AG20443 (cell line): ENCODE measurements at places on chromosomes 11 and 22.
A peak's percentile ranks its signal among the peaks of the same experiment; 100 is the strongest.

DNA sequence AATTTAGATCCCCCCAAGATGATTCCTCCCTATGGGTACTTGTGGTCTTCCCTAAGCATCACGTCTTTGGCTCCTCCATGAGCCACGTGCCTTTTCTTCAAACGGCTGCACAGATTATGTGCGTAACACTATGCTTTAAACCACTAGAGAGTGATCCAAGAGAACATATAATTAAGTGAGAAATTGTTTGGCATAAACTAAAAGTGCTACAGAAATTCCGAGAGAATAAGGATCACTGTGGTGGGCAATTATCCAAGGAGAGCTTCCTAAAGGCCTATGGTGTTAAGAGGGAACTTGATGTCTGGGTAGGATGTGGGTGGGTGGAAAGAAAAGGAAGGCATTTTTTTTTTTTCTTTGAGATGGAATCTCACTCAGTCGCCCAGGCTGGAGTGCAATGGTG is 110.9 kb downstream of the MAML2 start:
- DNase-seq, result no peak

DNA sequence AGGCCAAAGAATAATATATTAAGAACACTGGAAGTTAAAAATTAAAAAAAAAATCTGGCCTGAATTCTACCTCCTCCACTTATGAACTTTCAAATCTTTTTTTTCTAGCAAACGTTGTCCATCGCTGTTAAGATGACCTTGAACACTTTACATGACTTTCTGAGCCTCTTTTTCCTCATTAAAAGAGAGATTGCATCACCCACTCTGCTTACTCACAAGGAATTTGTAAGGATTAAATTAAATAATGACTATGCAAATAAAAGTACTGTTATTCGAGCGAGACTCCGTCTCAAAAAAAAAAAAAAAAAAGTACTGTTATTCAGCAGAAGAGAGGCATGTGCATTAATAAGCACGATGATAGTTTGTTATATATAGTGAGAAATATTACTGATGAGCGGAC is 285.1 kb upstream of the CCDC90B start:
- DNase-seq, result peak; percentile 26

DNA sequence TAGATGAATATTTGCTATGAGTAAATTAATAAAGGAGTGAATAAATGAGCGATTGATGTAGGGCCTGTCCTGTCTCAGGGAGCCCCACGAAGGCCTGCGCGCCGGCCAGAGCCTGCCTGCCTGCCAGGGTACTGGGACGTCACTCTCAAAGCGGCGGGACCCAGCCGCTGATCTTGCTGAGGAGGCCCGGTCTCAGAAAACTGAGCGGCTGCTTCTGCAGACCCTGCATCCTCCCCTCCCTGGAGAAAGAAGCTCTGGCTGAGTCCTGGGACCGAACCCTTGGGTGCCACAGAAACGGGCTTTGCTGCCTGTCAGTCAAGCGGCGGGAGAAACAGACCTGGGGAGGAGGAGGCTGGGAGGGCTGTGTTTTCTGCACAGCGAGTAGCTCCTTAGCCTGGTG is 91.6 kb upstream of the B3GAT1 start:
- DNase-seq, result no peak

DNA sequence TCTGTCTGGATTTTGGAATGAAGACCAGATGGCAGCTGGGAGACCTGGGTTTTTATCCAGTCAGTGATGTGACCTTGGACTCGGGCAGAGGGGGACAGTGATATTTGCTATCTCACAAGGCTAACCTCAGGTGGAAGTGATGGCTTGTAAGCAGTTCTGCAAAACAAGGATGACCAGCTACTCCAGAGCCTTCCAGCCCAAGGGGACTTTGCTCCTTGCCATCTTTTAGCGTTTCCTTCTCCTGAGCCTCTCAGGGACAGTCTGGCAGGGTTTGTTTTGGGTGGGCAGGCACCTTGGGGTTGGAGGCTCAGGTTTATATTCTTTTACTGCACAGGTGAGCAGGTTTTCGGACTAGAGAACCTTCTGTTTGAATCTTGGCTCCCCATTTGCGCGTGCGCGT is 9.5 kb upstream of the OSBP2 start:
- no peak for DNase-seq

- no peak for DNase-seq
These were observed 134.1 kb downstream of the CASP12 start for GRCh38 chr11:104763930-104764709.

GRCh38 chr11:13166036-13166435 is 111.6 kb upstream of the BMAL1 start:
- DNase-seq, result no peak

DNA sequence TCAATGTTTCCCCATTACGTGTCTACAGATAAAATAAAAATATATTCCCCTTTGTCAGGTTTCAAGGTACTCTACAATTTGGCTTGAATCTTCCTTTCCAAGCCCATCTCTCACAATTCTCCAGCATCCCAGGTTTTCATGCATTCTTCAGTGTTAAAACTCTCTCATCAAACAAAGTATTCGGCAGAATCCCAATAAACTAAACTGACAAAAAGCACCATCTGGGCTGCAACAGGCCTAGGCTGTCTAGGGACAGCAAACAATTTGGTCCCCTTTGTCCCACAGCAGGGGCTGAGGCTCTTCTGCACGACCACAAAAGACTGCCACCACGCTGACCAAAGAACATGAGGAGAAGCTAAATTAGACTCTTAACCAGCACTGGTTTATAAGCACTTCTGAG is 159.4 kb downstream of the CADM1 start:
- DNase-seq, result no peak

GRCh38 chr11:41536021-41536568 is 76.6 kb upstream of the LRRC4C start:
- no peak for DNase-seq

DNA sequence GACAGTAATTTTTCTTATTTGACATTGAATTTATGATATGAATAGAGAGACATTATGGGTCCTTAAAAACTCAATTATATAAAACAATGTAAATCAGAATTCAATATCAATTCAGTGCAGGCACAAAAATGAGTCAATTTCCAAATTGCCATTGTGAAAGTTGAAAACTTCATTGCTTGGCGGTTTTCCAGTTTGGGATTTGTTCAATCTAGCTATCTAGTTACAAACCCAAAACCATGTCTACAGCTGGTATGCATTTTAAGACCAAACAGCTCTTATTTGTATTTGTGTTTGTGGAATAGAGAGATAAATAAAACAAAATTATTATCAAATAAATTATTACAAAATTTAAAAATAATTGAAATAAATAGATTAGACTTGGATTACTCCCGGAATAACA is 1206.6 kb upstream of the RAG2 start:
- DNase-seq, result no peak

- DNase-seq, result peak; percentile 63
These were observed 110.5 kb downstream of the ATG16L2 start for GRCh38 chr11:72924568-72925190.

- DNase-seq, result no peak
These were observed 33.2 kb downstream of the KIAA0930 start for GRCh38 chr22:45207533-45207932.

DNA sequence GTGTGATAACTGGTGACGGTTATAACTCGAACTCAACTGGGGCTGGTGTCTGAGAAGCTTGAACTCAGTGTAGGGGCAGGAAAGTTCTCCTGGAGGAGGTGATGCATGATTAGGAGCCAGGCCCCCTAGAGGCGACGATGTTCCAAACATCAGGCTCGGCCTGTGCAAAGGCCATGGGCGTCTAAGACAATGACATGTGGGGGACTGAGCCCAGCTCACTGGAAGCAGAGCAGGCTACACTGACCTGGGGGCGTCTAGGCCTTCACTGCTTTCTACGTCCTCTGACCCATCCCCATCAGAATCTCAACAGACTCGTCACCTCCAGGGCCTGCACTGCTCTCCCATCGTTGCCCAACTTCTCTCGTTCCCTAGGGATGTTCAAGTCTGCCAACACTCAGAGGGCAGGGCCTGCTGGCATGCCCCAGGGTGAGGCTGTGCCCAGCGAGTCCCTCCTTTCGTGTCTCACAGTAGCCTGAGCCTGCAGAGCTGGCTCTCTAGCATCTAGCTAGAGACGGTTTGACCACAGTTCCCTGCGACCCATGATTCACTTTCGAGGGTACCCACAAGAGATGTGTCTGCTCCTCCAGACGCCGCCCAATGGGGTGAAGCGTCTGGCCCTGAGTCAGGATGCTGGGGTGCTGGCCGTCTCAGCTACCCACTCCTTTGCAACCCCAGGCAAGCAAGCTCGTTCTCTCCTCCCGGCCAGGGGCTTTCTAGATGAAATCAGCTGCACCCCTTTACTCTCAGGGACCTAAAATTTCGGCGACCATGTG is 1.1 kb upstream of the ATG16L2 start:
- DNase-seq, result peak; percentile 73

- DNase-seq, result no peak
These were observed 34.9 kb downstream of the GRAMD4 start for GRCh38 chr22:46654927-46655595.

DNA sequence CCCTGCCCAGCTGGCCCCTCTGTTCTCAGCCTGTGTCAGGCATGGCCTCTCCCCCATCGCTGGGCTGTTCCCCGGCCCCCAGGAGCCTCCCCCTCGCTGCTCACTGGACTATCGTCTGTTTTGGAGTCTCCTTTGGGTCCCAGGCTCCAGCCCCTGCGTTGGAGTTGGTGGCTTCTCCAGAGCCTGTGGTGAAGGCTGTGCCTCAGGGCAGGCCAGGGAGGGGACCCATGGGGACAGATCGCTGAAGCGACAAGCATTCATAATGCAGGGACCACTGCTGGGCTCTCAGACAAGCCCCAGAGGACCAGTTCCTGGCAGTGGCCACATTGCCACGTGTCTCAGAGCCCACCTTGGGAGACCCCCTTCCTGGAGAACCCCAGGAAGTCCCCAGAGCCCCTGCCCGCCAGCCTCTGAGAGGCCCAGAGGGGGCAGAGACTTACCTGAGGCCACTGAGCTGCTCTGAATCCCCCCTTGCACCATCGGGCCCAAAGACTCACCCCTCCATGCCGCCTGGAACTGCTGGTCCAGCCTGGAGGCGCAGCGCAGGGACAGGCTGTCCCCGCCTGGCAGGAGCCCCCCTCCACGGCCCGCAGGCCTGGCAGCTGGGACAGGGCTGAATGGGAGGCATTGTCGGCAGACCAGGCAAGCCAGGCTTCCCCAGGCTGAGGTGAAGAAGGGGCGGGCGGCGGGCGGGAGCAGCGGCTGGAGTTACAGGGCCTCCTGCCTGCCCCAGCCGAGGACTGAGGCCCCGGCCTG is at the start of gene CHADL:
Gene CHADL (minus strand): TSS at position 555 of the 756 bp plus-strand sequence. CDS start 50 bp downstream, at position 505.
- DNase-seq, result no peak

DNA sequence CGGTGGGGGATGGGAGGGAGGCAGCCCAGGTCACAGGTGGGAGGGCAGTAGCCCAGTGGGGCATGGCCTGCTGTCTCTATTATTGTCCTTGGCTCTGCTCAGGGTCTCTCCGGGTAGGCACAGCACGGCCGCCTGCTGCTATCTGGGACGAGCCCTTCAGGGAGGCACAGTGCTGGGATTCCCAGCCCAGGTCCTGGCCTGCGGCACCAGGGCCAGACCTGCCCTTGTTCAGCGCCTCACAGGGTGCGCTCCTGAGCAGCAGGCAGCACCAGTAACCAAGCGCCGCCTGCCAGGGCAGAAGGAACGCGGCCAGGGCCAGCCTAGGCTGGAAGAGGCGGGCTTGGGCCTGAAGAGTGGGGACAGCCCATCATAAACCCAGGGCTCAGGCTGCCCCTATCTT is 151.0 kb downstream of the MPPED1 start:
- DNase-seq, result no peak

- no peak for DNase-seq
These were observed 17.8 kb upstream of the P2RY2 start for GRCh38 chr11:73200256-73200655.

- DNase-seq, result no peak
These were observed 67.1 kb upstream of the GRAMD1B start for GRCh38 chr11:123362941-123363340.

- DNase-seq, result no peak
These were observed 15.3 kb upstream of the ZBTB16 start for GRCh38 chr11:114044042-114044871.
